ENCODE measurements at places on chromosomes 3 and 15.

- DNase-seq: no peak
Measured at GRCh38 chr15:92636908-92637481, 18.6 kb downstream of the FAM174B start.

DNA sequence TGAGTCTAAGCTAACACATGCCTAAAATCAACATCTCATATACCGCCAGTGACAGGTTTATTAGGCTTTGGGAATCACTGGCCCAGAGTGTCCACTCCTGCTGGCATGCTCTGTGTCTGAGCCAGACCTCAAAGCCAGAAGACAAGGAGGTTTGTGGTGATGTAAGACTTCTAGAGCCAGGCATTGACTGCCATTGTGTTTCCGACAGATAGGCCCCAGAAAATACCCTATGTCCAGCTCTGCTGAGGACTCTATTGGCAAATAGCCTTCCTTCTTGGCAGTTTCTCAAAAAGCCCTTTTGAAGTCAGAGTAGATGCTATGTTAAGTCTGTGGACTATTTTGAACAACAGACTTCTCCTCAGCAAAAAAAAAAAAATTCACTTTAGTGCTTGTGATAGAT lies 181.9 kb upstream of the UBE2E1 start:
- no peak for DNase-seq

- DNase-seq: no peak
Measured at GRCh38 chr3:160065786-160066185, 77.2 kb downstream of the IL12A start.

DNA sequence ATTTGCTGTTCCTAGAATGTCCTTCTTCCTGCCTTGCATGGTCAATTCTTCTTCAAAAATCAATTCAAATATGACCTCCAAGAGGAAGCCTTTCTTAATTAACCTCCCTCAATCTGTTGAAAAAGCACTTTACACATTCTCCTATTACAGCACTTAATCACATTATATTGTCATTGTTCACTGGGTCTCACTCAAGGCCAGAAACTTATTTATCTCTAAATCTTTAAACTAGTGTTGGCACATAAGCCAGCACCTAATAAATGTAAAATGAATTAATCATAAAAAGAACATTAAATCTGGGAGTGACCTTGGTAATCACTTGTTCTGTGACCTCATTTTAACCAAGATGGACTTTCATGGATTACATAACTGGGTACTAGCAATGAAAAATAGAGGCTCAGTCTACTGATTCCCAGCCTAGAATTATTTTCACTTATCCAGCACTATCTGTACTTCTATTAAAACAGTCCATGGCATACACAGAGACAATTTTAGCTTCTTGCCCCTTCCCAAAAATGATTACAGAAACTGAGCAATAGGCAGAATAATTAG lies 22.1 kb downstream of the MSL2 start:
- no peak for DNase-seq

- DNase-seq: no peak
Measured at GRCh38 chr3:190539526-190539925, 25.6 kb downstream of the IL1RAP start.

- DNase-seq: no peak
Measured at GRCh38 chr15:68812597-68813431, 7.9 kb downstream of the ANP32A start.

GRCh38 chr3:148089171-148089570 lies 608.5 kb upstream of the AGTR1 start:
- DNase-seq: no peak

- DNase-seq: peak; percentile 34
Measured at GRCh38 chr15:92012368-92012629, 158.8 kb downstream of the SLCO3A1 start.

- no peak for DNase-seq
Measured at GRCh38 chr3:152374262-152374990, 105.7 kb downstream of the MBNL1 start.

- DNase-seq: no peak
Measured at GRCh38 chr3:140770977-140771667, 93.3 kb downstream of the TRIM42 start.

GRCh38 chr3:194768586-194768985 lies 82.9 kb downstream of the FAM43A start:
- no peak for DNase-seq
